ENCODE measurements at places on chromosomes 16 and 17.

DNA sequence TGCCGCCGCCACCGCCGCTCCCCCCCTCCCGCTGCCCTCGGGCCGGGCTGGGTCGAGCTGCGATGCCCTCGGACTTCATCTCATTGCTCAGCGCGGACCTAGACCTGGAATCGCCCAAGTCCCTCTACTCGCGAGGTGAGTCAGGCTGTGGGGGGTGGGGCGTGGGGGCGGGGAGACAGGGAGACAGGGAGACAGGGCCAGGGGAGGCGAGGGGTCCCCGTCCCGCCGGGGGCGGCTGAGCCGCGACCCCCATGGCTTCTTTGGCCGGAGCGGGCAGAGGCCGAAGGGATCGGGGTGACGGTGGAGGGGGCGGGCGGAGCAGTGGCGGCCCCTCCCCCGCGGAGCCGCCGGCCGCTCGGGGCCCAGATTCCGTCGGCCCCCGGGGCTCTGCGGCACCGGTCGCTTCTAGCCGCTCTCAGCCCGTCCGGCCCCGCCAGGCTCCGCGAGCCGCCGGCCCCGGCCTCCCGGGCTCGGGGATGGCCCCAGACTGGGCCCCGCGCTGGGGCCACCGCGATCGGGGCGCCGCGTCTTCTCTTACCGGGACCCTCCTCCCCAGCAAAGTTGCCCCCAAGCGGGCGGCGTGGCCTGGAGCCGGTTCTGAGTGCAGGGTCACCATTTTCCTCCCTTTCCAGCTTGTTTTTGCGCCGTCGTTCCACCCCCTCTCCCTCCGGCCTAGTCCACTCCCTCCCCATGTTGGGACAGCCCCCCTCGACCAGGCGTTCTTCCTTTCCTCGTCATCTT lies 644 bp downstream of the NFAT5 start:
- no peak for DNase-seq

- DNase-seq, result no peak
Measured at GRCh38 chr16:88351491-88352101, 31.2 kb upstream of the ZNF469 start.

DNA sequence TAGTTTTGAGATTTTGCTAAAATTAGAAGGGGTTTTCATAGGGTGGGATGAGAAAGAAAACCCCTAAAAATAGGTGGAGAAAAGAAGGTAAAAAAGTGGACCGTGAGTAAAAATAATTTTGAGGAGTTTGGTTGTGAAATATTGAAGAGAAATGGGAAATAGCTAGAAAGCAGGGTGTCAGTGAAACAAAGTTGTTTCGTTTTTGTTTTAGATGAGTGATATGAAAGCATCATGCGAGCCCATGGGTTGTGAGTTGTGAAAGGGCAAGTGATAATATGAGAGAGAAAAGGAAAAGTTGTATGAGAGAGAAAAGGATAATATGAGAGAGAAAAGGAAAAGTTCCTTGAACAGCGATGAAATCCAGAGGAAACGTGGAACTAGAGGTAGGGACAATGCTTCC lies 7.3 kb upstream of the SMIM36 start:
- no peak for DNase-seq

DNA sequence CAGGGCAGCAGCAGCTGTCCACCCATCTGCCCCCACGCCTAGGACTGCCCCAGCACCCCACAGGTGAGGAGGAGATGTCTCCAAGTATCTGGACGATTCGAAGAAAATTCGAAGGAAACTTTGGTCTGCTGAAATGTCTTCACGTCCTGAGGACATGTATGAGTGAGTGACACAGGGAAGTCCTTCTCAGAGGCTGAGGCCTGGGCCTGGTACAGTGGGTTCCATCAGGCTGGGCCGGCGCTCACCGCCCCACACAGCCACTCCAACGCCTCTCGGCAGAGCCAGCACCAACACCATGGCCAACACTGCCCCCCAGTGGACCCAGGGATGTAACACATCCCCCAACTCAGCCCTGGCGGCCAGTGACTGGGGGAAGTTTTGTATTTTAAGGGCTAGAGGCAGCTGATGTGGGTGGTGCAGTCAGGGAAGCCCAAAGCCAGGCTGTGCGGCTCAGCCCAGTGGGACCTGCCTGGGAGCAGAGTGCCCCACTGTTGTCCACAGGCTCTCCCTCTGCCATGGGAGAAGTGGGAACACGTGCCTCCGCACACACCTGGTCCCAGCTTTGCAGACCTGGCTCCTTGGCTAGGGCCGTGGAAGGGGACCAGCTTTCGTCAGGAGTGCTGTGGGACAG lies 55.8 kb upstream of the FASN start:
- DNase-seq, result no peak

DNA sequence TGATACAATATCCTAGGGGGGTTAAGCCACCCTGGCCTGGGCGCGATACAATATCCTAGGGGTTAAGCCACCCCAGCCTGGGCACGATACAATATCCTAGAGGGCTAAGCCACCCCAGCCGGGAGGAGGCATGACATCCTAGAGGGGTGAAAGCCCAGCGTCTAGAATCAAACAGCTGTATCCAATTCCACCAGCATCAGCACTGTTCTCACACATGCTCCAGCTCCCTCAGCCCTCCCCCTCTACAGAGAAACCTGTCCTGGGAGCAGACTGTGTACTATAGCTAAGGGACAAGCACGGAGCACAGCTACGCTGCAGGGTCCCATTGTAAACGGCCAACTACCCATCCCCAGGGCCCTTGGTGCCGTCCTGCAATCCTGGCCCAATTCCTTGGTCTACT lies 6.2 kb downstream of the GINS2 start:
- no peak for DNase-seq

DNA sequence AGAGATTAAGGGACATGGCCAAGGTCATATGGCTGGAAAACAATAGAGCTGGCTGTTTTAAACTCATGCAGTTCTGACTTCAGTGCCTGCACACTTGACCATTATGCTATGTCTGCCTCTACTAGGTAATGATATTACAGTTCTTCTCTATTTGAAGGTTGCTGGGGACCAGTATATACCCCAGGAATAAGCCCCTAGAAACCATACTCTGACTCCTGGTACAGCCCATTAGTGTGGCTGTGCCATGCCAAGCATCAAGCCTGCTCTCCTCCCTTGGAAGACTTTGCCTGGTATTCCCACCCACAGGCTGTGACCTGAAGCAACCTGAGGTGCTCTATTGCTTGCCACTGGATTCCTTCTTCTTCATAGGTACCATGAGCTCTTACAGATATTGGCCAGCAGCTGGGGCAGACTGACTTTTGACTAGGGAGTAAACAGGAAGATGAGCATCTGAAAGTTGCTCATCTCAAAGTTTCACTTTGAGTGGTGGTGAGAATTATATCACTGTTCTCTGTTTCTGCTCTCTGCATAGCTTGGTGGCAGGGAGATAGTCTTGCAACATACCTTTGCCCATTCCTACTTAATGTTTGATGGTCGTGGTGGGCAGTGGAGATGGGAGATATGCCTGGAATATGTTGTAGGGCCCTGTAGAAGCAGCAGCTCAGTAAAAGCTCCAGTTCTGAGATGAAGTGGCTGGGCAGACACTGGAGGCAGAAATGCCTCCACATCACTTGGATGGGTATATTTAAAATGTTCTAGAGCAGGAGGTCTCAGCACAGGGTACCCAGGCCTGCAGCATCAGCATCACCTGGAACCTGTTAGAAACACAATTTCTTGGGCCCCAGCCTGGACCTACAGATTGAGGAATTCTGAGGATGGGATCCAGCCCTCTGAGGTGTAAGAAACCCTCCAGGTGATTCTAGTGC lies 274.7 kb downstream of the HS3ST4 start:
- DNase-seq, result no peak

DNA sequence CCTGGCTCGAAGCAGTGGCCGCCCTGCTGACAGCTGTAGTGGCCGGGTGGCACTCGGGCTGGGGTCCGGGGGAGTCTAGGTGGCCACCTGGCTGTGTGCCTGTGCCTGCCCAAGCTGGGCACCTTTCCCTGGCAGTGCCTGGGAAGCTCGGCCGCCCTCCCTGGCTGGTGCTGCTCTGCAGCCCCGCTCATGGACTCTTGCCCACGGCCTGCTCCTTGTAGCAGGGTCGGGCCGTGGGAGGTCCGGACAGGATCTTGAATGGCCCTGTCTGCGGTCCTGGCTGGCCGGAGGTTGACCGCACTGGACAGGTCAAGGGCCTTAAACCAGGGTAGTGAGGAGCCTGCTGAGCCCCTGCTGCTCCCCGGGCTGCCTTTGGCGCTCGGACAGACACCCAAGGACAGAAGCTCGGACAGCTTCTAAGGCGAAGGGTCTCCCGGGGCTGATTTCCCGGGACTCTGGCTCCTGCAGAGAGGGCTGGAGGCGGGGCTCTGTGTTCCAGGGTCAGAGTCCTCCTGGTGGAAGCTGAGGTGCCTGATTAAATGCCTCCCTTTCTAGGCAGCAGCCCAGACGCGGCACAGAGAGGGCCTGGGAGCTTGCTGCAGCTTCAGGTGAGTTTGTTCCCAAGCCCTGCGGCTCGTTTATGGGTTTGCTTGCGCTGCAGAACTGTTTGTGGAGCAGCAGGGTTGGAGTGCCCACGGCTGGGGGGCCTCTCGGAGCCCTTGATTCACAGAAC lies 6.0 kb downstream of the CAPN15 start:
- DNase-seq, result no peak

GRCh38 chr17:63458478-63458877 lies 12.4 kb upstream of the CYB561 start:
- no peak for DNase-seq

DNA sequence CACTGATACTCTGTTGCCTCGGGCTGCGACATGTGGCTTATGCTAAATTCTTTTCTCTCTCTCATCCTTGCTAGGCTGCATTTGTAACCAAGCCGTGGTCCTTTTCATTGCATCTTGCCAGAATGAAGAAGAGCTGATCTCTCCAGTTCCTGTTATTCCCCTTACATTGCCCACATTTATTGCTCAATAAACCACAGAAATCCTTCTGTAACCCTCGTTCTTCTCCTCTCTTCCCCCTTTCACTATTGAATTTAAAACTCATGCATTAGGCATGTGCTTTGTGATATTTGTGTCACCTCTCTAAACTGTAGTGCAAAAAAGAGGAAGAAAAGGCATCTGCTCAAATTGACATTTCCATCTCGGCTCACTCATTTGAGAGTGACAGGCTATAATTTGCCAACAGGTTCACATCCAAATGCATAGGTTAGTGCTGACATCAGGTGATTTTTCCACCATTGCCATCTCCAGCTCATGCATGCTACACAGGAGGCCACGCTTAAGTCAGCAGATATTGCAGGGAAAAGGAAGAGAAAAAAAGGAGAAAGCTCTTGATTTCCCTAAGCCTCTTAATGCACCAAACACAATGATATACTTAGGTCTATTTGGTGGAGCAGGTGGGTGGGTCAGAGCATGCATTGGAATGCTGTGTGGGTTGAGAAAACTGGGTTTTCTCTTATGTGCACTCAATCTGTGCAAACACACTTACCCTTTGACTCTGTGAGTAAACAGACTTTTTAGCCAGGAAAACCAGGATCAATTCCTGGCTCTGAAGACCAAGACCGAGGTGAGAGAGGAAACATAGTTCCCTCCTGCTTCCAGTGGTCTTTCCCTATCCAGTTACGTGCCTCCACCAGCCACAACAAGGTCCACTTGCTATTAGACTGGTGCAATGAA lies 642.7 kb downstream of the HS3ST4 start:
- DNase-seq, result no peak

Measured in epithelial cell of proximal tubule (primary cell).